ENCODE measurements at places on chromosomes 2 and 18. TPM values are rescaled to one million over a fixed set of nuclear protein-coding genes. Genes with fewer than 3 reads are reported as not detected.

DNA sequence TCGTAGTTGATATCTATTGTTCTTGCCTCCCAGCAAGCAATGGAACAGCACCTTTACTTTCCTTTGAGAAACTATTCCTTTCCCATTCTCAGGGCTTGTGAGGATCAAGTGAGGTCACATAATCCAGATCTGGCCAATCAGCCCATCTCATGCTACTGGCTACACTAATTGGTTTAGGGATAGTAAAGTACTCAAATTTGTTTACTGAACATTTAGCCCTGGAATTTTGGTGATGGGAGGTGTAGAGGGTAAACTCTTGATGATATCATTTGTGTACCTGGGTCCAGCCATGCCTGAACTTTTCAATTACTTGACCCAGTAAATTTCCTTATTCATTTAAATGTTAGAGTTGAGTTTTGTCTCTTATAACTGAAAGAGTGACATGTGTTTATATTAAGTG is 195.8 kb upstream of the TNP1 start:
- H3K4me3 ChIP-seq, result no peak overlapping the region
- no peaks in the 10 kb centered on the region for H3K27me3 ChIP-seq
- H3K27ac ChIP-seq, result no peak overlapping the region
- H3K36me3 ChIP-seq, result no peaks in the 10 kb centered on the region

- no peak overlapping the region for H3K4me3 ChIP-seq
- H3K36me3 ChIP-seq, result no peaks in the 10 kb centered on the region
- H3K27me3 ChIP-seq, result peaks cover 40% of the 10 kb centered on the region
- H3K27ac ChIP-seq, result no peak overlapping the region
- no peak for DNase-seq
Observed at GRCh38 chr18:73829146-73829545, 318.5 kb downstream of the FBXO15 start.

DNA sequence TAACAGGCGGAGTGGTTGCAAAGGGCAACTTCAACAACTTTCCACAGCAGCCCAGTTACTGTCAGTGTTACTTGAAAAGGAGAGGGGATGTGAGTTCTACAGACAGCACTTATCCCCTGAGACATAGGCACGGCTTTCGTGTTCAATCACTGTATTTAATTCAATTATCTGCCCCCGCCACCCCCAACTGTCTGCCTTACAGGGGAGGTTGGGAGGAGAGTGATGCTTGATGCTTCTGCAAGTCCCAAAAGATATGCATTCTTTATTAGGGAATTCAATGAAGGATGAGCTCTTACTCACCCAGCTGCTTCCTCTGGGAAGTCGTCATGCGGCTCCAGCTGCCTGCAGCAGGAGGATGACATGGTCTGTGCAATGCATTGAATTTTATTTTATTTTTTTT is 639.9 kb downstream of the DCC start:
- no peaks in the 10 kb centered on the region for H3K36me3 ChIP-seq
- H3K27me3 ChIP-seq, result peaks cover 4% of the 10 kb centered on the region
- no peak for DNase-seq
- H3K4me1 ChIP-seq, result no peaks in the 10 kb centered on the region
- H3K4me3 ChIP-seq, result no peak overlapping the region
- no peak overlapping the region for H3K27ac ChIP-seq

- H3K4me1 ChIP-seq, result peaks cover 33% of the 10 kb centered on the region
- no peak overlapping the region for H3K4me3 ChIP-seq
- no peaks in the 10 kb centered on the region for H3K36me3 ChIP-seq
- no peak overlapping the region for H3K27ac ChIP-seq
- peak; percentile 57 for DNase-seq
Observed at GRCh38 chr2:109383505-109384307, 230.1 kb downstream of the SEPTIN10 start.

- H3K27me3 ChIP-seq, result no peaks in the 10 kb centered on the region
- no peak for DNase-seq
- H3K4me1 ChIP-seq, result no peaks in the 10 kb centered on the region
- H3K36me3 ChIP-seq, result no peaks in the 10 kb centered on the region
Observed at GRCh38 chr2:118145207-118145606, 56.9 kb downstream of the INSIG2 start.

DNA sequence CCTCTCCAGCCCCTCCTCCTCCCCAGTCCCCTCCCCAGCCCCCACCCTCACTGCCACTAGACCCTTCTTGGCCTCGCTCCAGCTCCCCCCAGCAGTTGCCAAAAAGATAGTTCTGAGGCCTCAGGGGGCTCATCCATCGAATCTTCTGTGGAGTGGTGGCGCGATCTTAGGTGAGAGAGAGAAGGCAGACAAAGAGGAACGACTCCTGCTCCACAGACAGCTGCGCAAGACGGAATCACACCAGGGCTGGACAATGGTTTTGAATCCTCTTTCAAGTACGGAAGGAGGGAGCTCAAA is 68.1 kb downstream of the LAMA3 start:
- peaks cover 7% of the 10 kb centered on the region for H3K27me3 ChIP-seq
- peaks cover 4% of the 10 kb centered on the region for H3K36me3 ChIP-seq
- peaks cover 4% of the 10 kb centered on the region for H3K4me1 ChIP-seq

LRATD1 gene
- total RNA-seq, result 21.6 TPM

GALNT3 gene
- total RNA-seq, result 28.8 TPM

HRH4 gene
- total RNA-seq, result 0.24 TPM

ALKAL2 gene
- total RNA-seq, result 10.6 TPM
